ENCODE measurements at places on chromosomes 3 and 15.

GRCh38 chr3:53885239-53885638 lies 3.3 kb upstream of the ACTR8 start:
- DNase-seq: no peak

GRCh38 chr15:92921215-92922131 lies 21.3 kb downstream of the CHD2 start:
- no peak for DNase-seq

DNA sequence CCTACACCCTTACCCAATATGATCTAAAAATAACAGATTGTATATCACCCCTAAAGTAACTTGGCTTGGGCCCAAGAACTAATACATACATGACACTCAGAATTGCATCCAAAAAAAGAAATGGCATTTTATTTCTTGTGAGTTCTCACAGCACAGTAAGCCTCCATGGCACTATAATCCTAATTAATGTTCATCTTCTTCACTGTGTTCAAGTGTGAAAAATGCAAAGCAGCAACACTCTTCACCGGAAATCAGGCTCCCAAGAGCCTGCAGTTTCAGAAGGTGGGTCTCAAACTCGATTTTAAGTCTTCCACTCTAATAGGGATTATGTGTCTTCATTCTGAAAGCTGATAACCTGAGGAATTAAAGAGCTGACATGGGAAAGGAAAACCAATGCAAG lies 142.8 kb upstream of the TSC22D2 start:
- DNase-seq: no peak

DNA sequence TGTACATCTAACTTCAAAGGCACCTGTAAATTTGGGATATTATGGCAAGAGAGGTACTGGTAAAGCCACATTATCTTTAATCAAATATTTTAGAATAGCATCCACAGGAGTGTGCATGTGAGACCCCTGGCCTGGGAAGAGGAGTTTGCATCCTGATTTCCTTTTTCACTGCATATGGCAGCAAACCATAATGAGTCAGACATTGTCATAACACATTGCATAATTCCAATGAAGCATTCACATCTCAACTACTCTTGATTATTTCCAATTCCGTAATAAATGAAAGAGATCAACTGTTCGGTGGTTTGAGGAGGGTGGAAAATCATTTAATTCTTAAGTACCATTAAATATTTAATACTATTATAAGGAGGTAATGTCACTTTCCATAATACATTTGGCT lies 215.0 kb downstream of the MECOM start:
- DNase-seq: no peak

GRCh38 chr3:58835086-58835485 lies 168.5 kb upstream of the FAM3D start:
- peak; percentile 41 for DNase-seq

DNA sequence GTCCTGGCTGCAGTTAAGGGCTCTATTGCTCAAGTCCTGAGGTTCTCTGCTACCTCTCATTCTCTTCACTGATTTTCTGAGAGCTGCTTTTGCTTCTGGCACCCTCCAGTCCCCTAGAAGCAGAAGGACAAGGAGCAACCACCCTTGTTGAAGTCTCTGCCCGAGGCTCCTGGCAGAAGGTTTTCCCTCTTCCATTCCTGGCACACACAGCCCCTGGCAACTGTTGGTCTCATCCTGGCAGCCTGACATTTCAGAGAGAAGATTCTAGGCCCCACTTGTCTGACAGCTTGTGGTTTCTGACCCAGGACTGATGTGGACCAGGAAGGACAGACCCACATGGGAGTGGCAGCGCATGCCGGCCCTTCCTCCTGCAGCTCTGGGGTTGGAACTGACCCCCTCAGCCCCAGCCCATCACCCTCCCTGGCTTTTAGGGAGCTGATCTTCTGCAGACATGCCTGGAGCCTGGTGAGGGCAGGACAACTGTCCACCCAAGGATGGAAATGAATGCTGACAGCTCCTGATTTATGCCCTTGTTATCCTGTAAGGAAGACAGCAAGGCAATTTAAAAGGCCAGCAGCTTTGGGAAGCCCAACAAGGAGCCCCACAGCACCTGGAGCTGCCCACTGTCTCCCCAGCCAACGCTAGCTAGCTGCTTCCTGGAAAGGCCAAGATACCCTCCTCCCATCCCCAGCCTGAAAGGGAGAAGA lies 13.0 kb upstream of the NTRK3 start:
- no peak for DNase-seq

DNA sequence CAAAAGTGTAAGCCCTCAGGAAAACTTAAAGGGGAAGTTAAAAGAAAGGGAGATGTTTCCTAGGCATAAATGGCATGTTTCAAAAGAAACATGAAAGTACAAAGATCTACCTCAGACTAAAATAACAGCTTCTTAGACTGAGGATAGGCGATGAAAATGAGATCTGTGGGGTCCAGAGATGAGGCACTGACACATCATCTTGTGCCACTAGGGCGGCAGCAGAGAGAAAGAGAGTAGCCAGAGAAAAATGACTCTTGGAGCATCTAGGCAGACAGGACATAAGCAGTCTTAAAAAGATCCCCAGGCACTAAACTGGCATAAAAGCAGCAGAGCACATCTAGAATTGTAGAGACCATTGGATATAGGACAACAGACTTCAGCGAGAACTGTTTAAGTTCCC lies 42.5 kb upstream of the RFX7 start:
- no peak for DNase-seq

DNA sequence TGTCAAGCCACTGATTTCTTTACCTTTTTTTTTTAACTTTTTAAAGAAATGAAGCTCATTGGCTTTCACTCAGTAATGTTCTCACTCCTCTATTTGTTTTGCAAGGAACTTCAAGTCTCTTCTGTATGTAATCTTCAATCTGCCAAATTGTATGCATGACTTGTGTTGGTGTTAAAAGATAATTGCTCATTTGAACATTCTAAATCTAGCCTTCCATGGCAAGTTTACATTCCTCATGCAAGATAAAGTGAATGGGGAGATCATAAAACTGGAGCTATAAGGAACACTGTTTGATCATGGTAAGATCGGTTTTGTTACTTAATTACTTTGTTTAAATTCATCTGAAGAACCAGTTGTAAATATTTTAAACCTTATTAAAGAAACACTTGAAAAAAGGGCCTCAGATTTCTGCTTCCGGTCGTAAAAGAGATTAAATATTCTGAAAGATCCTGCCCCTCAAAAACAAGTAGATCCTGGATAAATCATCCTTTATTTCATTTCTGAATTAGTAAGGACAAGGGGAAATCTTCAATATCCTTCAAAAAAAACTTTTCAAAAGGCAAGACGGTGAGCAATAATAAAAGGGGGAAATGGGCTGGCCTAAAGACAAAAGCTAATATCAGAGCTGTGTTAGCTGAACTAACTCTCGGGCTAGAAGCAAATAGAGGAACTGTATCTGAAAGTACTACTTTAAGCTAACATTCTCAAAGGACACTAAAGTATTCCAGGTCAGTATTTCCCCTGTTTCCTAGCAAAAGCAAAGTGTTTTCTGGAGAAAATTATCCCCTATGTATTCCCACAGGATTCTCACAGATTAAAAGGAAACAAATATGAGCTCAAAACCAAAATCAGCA lies 107.0 kb upstream of the ATP11B start:
- no peak for DNase-seq

DNA sequence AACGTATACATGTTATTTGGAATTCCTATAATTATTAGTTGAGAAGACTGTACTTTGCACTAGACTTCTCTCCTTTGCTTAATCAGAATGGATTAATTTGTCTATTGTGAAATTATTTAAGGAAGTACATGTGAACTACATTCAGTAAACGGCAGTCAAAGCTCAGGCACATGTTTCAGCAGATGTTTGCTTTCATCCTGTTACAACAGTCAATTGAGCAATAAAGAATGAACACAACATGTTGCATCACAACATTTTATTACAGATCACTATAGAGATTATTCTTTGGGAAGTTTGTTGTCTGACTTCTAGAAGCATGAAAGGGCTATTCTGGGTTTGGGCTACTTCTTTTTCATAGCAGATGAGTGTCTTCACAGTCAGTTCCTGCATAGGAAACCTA lies 39.2 kb downstream of the RAB27A start:
- DNase-seq: peak; percentile 70

DNA sequence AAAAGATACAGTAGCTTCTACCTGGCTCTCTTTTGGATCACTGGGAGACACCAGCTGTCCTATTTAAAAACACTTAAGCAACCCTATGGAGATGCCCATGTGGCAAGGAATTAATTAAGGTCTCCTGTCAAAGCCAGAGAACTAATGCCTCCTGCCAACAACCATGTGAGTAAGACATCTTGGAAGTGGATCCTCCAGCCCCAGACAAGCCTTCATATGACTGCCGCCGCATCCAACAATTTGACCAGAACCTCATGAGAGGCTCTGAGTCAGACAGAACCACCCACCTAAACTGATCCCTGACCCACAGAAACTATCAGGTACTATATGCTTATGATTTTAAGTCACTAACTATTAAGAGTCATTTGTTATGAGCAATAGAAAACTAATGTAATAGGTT lies 22.3 kb downstream of the IFT80 start:
- peak; percentile 44 for DNase-seq

- no peak for DNase-seq
Observed at GRCh38 chr3:24341668-24342067, 153.0 kb downstream of the THRB start.

GRCh38 chr3:128619146-128619890 lies 31.3 kb downstream of the RPN1 start:
- peak; percentile 33 for DNase-seq

- no peak for DNase-seq
Observed at GRCh38 chr3:192449036-192449435, 278.3 kb downstream of the FGF12 start.

DNA sequence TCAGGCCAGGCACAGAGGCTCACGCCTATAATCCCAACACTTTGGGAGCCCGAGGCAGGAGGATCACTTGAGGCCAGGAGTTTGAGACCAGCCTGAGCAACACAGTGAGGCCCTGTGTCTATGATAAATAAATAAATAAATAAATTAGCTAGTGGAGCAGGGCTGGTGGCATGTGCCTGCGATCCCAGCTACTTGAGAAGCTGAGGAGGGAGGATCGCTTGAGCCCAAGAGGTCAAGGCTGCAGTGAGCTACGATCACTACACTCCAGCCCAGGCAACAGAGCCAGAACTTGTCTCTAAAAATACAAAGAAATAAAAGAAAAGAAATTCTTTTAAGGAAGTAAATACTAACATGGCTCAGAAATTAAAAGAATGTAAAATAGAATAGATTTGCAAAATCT lies 91.8 kb downstream of the LIPC start:
- no peak for DNase-seq

GRCh38 chr3:119779731-119780383 lies 2.0 kb upstream of the NR1I2 start:
- no peak for DNase-seq

DNA sequence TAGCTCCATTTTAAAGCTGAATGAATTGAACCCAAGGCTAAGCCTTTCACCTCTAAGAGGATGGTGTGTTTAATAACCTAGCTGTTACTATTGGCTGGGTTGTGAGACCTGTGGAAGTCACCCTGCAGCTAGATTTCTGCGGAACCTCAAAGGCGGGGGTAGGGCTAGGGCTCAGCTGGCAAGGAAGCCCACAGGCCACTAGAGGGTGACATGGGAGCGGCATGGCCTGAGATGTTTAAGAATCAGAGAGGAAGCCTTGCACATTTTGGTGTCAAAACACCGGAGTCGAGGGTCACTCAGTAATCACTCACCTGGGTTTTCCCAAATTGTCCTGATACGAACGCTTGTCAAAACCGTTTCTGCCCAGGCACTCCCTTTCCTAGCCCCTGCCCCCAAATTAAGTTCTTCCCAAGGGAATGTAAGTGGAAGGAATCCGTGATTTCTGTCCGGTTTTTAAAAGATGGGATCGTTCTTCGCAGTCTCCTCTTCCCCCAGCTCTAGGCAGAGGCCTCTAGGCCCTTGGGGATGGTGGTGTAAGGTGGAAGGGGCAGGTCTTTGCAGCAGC lies 3.8 kb upstream of the ACAD9 start:
- no peak for DNase-seq

GRCh38 chr15:96138985-96139384 lies 191.5 kb upstream of the NR2F2 start:
- no peak for DNase-seq

DNA sequence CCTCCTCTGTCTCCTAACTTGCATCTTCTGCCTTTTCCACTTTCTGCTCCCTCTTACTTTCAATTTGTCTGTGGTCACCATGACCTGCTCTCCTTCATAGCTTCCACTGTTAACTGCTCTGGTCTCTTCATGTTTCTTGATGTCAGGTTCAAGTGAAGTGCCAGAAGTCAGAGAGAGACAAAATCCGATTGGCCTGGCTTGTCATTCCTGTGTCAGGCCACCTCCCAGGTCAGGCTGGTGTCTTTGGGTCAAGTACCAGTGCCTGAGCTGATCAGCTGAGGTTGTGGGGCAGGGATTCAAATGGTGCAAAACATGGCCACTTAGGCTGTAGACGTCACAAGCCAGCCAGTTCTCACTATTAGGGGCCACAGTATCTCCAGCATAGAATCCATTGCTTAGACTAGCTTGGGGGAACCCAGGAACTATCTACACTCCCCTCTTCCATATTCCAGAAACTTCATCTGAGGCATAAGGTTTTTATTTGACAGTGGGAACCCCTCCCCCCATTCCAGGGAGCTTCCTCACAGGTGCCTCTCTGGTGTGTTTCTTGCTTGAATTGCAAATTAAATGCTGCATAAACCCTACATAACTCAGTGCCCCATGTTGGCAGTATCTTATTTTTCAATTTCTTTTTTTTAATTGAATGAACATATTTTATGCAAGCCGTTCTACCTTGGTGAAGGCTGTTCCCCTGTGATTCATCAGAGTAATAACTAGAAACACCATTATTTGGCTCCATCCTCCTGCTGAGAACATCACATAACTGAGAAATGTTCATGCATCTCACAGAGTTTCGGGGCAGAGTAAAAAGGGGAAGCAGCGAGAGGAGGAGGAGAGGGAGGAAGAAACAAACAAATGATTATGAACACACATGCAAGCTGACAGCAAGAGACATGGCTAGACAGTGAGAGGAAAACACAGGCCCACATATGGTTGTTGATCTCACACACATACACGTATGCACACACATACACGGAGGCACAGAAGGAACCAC lies 175.8 kb downstream of the TLE3 start:
- no peak for DNase-seq

- no peak for DNase-seq
Observed at GRCh38 chr3:141955175-141955574, 78.7 kb downstream of the ATP1B3 start.

- DNase-seq: no peak
Observed at GRCh38 chr3:32691847-32692246, 6.9 kb downstream of the CNOT10 start.

GRCh38 chr3:133895208-133896001 lies at the start of gene RAB6B:
Gene RAB6B (minus strand): TSS chr3:133895882. CDS start chr3:133895466, 416 bp downstream.
- DNase-seq: no peak

- DNase-seq: no peak
Observed at GRCh38 chr3:15731024-15731423, 66.8 kb downstream of the ANKRD28 start.
